ENCODE measurements at places on chromosomes 1 and 21.

DNA sequence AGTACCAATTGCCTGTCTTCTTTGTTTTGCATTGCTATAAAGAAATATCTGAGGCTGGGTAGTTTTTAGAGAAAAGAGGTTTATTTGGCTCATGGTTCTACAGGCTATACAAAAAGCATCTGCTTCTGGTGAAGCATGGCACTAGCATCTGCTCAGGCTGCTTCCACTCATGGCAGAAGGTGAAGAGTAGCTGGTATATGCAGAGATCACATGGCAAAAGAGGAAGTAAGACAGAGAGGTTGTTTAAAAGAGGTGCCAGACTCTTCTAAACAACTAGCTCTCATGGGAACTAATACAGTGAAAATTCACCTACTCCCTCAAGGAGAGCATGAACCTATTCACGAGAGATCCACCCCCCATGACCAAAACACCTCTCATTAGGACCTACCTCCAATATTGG, 56.7 kb upstream of the GUCA2B start:
- no peak for DNase-seq

GRCh38 chr1:31043631-31044030, 21.9 kb downstream of the PUM1 start:
- DNase-seq = no peak

DNA sequence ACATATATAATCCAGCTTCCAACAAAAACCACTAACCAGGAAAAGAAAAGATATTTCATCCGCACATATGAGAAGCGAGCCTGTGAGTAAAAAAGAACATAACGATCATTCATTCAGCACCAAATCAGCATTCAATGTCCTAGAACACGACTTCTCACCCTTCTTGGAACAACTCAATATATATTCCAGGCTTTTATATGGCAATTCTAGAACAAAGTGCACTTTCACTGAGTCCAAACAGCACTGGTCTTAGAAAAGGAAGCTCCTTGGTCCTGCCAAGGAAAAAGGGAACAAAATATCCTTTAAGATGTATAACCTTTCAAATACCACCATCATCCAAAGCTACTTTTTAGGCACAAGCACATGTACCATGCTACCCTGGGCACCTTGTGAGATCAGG, 44.5 kb downstream of the RPL5 start:
- no peak for DNase-seq

DNA sequence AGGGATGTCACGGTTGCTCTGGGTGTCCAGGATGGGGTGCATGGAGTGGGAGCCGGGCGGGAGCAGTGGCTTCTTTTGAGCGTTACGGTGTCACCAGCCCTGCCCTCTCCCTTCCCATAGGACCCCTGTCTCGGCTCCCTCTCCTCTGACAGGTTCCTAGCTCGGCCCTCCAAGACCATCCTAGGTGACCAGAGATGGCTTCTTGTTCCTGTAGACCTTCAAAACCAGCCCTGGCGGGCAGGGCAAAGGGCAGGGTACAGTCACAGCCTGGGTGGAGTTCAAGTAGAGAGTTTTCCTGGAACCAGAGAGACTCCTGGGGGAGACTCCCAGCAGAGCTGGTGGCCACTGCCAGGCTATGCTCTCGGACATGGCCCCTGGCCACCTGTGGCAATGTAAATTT, 345.6 kb upstream of the AJAP1 start:
- no peak for DNase-seq

DNA sequence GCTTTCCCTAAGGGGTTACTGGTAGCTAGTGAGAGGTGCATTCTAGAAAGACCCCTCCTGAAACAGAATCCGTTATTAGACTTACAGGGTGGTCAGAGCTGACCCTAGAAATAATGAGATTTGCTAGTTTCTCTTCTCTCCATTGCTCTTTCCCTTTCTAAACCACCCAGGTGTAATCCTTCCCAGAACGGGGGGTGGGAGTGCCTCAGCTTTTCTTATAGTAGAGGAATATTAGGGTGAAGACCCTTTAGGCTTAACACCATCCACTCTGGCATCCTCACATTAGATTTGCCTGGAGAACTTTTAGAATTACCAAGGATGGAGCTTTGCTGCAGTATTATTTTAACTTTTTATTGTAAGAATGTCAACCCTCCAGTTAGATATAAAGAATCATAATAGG, 49.4 kb downstream of the CAPN9 start:
- DNase-seq = no peak

DNA sequence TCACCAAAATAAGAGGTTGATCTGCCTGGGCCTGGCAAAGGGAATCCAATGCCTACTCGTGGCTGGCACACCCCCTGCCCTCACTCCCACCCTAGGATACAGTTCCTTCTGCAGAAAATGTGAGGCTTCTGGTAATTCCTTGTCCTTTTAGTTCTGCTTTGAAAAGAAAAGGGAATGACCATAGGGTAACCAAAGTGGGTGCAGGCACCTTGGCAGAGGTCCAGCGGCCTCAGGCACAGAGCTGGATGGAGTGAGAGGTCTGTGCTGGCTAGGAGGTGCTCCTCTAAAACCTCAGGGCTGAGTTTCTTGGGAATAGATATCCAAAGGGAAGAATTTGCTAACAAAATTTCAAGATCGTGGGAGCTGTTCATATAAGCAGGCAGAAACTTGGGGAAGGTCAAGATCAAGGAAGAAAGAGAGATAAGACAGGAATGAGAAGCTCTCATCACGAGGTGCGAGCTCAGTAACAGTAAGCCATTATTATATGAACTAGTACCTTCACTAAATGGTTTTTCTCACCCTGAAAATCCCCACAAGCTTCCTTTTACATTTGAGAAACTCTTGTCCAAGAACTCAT, 293.1 kb upstream of the LYPLAL1 start:
- no peak for DNase-seq

GRCh38 chr1:43936431-43937151, 3.0 kb downstream of the ARTN start:
- DNase-seq = no peak

DNA sequence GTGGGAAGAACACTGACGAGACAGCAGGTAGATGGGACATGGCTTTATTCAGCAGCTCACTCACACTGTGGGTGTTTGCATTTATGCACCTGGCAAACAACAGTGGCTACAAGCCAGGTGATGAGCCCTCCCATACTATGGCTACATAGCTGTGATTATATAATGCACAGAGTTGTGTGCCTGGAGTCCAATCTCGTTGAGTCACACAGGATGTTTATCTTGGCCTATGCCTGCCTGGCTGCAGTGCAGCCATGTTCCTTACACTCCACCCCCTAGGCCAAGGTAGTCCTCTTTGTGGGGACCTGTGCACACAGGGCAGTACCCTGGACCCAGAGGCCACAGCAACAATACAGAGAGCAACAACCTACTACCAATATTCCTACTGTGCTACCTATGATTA, 1643.8 kb downstream of the MRPL39 start:
- no peak for DNase-seq

DNA sequence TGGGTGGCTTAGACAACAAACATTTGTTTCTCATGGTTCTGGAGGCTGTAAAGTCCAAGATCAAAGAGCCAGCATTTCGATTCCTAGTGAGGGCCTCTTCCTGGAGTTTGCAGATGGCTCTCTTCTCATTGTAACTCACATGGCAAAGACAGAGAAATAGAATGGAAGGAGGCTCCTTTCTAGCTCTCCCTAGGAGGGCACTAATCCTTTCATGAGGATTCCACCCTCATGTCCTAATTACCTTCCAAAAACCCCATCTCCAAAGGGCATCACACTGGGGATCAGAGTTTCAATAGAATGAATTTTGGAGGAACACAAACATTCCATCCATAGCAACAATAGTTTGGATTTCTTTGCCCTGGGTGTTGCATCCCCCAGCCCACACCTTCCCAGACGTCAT, 247.3 kb downstream of the TTLL7 start:
- no peak for DNase-seq

DNA sequence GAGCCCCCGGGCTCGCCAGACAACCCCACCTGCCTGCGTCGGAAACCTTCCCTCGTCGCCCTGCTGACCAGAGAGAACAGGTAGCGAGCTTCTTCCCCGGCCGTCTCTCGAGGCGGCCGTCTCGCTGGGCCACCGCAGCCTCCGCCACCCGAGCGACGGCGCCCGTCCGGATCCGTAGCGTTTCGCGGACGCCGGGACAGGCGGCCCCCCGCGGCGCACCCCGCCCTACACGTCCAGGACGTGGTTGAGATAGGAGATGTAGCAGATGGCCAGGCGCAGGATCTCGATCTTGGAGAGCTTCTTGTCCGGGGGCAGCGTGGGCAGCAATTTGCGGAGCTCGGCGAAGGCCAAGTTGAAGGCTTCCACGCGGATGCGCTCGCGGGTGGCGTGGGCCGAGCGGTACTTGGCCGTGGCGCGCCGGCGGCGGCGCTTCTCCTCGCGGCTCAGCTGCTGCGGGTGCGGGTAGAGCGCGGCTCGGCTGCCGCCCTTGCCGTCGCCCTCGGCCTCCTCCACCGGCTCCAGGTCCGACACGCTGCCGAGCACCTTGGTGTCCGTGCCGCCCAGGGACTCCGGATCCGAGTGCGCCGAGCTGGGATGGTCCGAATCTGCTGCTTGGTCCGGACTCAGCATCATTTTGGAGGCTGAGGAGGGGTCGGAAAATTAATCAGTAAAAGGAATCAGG, 3.0 kb downstream of the NHLH2 start:
- no peak for DNase-seq

DNA sequence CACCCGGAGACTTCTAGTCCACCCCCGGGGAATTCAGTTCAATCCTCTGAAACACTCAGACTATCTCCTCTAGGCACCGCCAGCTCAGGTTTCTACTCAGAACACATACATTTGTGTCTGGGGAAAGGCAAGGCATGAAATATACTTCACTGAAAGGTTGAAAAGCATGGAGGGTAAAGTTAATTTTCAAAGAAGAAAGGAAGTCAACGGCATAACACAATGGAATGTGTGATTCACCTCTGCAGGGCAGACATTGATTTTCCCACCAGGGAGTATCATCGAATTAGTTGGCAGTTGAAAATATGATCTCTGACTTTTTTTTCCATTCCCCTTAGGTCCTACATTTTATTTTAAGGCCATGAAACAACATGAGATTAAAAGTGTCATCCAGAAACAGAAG, 669.4 kb downstream of the SMYD3 start:
- peak; percentile 43 for DNase-seq

DNA sequence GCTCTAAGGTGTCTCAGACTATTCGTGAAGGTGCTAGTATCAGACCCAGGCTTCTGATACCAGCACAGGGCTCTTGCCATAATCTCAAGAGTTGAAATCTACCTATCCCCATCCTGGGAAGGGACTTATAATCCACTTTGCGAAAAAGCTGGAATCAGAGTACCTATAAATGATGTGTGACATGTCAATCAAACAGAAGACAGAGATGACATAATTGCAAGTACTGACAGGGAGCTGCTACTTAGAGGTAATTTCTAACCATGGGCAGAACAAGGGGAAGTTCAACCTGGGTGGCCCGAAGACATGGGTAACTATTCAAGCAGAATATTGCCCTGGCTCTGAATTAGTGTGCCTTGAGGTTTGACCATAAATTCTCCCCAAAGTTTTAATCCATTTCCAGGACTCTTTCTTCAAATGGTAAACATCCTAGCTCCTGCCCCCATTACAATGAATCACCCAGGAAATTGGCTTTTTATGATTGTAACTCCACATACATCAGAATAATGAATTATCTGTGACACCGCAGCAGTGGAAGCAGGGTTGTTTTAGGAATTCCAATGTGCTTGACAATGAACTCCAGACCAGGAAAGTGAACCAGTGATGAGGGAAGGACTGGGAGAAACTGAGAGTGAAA, 37.2 kb downstream of the KANK4 start:
- DNase-seq = no peak
